Left colon (tissue), 2 donors: ENCODE measurements at places on chromosomes 5 and 9. TPM values are rescaled to one million over a fixed set of nuclear protein-coding genes. Genes with fewer than 3 reads are reported as not detected.

- DNase-seq, result no peak
Measured at GRCh38 chr5:10454591-10455276, 13.1 kb downstream of the ROPN1L start.

DNM1 gene
- 7.8 TPM for total RNA-seq

LCN6 gene
- total RNA-seq, result 1.0 TPM

PCDHGC5 gene
- 0.76 TPM for total RNA-seq

GRCh38 chr5:177349762-177350161 lies 1.7 kb downstream of the LMAN2 start:
- no peak for DNase-seq

COL15A1 gene
- total RNA-seq, result 9.5 TPM

DNA sequence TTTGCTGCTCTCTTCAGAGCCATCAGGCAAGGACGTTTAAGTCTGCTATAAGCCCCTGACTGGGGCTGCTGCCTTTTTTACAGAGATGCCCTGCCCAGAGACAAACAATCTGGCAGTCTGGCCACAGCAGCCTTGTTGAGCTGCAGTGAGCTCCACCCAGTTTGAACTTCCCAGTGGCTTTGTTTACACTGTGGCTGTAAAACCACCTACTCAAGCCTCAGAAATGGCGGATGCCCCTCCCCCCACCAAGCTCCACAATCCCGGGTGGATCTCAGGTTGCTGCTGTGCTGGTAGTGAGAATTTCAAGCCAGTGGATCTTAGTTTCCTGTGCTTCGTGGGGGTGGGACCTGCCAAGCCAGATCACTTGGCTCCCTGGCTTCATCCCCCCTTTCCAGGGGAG lies 59.7 kb upstream of the SNCAIP start:
- DNase-seq, result peak; percentile 68

ZNF454 gene
- total RNA-seq, result 1.3 TPM

GRCh38 chr9:25964239-25964638 lies 286.0 kb upstream of the TUSC1 start:
- DNase-seq, result no peak

- DNase-seq, result no peak
Measured at GRCh38 chr9:84827216-84827765, 157.8 kb downstream of the NTRK2 start.

- DNase-seq, result no peak
Measured at GRCh38 chr5:34611464-34612415, 44.4 kb upstream of the RAI14 start.

GABRA1 gene
- not detected for total RNA-seq

DNA sequence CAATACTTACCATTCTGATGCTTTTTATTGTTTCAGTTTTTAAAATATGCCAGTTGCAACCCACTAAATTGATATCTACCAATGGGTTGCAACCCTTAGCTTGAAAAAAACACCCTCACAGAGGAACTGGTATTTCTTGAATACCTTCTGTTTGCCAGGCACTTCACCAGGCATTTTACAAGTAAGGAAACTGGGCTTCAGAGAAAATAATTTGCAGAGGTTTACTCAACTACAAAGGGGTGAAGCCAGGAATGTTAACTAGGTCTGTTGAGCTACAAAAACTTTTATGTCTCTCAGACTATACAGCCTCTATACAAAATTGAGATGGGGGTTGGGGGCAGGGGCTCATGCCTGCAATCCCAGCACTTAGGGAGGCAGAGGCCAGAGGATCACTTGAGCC lies 65.0 kb downstream of the STX17 start:
- no peak for DNase-seq

GRCh38 chr5:10320793-10321192 lies 13.1 kb upstream of the CMBL start:
- DNase-seq, result no peak

GRCh38 chr5:60529001-60529400 lies 171.0 kb downstream of the DEPDC1B start:
- DNase-seq, result no peak

DNA sequence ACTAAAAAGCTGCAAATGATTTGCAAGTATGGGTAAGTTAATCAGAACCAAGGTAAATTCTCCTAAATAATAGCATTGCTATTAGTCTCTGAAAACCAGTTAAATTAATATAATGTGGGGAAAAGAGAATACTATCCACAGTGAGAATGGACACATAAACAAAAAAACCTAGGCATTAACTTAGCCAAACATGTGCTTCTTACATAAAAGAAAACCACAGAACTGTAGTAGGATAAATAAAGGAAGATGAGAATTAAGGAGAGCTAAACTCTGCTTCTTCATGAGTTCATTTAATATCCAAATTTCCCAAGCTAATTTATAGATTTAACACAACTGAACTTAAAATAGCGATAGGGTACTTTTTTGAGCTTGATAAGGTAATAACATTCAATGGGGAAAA lies 31.8 kb downstream of the ABCA1 start:
- DNase-seq, result no peak

PDZD2 gene
- total RNA-seq, result 1.6 TPM

DNA sequence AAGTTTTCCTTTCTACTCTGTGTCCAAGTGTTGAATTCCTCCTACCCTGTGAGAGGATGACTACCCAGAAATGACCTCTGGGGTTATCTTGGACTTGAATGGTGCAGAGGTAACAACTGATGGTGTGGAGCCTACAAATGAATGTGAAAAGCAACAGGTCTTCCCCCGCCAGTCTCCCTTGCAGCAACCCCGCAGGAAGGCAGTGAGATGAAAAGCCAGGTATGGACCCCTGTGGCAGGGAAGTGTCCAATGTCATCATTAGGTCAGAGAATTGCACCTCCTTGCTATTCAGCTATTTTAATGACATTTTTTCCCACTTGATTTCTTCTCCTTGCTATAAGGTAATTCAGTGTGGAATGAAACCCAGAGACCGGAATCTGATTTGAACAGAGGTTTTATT lies 58.5 kb downstream of the MAT2B start:
- DNase-seq, result no peak

DNA sequence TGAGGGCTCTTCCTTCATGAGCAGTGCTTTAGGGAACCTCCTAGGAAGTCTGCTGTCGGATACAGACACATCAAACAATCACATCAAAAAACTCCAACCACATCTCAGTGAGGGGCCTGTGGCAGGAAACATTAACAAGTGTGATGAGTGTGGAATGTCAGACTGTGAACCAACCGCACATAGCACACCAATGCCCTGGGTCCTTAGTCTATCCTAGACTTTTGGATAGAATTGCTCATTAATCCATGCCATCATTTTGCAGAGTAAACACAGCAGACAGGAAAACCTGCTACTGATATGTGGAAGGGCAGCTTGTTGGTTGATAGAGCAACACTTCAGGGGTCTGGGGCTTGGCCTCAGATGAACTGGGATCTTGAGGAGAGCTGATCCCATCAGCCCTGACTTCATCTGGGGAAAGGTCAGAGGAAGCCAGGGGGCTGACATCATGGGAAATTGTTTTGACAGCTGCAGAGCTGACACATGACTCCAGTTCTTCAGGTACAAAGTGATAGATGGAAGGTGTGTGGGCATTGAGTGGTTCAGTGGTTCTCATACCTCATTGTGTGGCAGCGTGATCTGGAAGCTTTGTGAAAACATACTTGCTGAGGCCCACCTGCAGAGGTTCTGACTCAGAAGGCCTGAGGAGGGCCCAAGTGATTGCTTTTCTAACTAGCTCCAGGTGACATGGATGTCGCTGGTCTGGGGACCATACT lies 193.3 kb downstream of the DIRAS2 start:
- no peak for DNase-seq

CDC20B gene
- total RNA-seq, result not detected

PRKAA1 gene
- total RNA-seq, result 95.4 TPM

GRCh38 chr9:92709954-92710353 lies 40.0 kb upstream of the IPPK start:
- DNase-seq, result peak; percentile 14

GRCh38 chr5:51652980-51653379 lies 269.7 kb downstream of the ISL1 start:
- no peak for DNase-seq

DNA sequence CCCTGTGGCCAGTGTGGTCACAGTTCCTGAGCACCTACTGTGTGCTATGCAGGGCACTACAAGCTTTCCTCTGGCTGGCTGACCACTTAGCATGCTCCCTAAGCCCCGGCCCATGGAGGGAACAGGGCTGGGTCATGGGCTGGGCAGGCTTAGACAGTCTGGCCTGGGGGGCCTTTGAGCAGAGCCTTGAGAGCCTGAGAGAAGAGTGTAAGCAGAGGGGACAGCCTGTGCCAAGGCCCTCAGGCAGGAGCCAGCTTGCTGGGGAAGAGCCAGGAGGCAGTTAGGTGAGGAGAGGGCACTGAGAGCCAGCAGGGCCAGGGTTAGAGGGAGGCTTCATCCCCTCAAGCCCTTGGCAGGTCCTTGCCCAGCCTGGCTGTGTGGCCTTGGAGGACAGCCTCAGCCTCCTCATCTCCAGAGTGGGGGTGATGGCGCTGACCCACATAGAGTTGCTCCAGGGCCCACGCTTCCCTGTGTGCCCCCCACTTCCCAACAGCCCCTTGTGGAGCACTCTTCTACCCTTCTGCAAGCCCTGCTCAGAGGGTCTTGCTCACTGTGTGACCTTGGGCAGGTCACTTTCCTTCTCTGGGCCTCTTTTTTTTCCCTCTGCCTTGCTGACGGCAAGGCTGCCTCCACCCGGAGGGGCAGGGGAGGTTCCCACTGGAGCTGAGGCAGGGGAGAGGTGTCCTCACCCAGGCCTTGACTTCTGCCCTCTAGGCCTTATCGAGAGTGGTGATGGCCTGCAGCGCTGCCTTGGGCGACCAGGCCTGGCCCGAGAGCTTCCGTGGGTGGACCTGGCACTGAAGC lies 107.1 kb downstream of the PHF2 start:
- peak; percentile 16 for DNase-seq

DNA sequence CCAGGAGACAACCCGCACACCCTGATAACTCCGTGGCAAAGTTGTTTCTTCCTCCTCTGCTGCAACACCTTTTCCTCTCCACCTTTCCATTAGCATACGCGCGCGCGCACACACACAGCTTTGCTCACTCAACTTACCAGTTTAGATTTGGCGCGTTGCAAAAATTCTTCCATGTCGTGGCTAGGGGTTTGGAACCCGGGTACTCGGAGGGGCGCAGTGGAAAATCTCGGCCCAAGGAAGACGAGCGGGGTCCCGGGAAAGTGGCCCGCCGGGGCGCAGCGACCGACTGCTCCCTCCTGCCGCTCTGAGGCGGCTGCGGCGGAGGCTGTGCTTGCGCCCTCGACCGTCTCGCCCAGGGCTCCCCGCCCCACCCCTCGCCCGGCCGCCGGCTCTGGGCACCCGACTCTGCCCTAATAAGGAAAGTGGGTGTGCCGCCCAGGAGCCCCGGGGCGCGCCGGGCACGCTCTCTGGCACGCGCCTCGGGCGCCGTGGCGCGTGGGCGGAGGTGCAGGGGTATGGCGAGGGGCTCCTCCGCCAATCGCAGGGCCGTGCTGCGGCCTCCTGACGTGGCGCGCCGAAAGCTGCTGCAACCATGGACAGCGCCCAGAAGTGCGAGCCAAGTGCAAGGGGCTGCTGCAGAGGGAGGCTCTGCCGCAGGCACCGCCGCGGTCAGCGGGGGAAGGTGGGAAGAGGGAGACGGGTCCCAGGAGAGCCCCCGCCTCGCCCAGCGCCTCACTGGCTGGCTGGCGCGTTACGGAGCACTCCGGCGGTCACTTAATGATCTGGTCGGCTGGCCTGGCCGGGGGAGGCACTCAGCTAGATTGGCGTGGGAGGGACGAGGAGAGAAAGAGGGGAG lies at the start of gene PRUNE2:
Gene PRUNE2, minus strand, starts transcription at position 324 of the 856 bp plus-strand sequence. Its CDS starts 151 bp downstream, at position 173.
- DNase-seq, result peak; percentile 86

DNA sequence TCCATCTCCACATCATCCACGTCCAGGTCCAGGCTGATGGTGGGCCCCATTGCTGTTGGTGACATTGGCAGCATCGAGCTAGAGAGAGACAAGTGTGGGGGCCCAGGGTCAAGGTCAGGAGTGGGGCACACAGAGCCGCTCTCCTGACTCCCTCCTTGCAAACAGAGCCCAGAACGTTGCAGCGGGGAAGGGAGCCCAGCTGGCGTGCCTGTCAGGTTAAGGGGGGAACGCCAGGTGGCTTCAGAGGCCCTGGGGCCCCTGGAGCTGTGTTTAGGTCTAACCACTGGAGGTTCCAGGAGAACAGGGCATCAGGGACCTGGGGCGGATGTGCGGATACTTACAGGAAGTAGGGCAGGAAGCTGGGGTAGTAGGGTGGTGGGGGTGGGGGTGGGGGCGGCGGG lies 7.5 kb downstream of the RNF44 start:
- peak; percentile 35 for DNase-seq

PFN3 gene
- not detected for total RNA-seq

DNA sequence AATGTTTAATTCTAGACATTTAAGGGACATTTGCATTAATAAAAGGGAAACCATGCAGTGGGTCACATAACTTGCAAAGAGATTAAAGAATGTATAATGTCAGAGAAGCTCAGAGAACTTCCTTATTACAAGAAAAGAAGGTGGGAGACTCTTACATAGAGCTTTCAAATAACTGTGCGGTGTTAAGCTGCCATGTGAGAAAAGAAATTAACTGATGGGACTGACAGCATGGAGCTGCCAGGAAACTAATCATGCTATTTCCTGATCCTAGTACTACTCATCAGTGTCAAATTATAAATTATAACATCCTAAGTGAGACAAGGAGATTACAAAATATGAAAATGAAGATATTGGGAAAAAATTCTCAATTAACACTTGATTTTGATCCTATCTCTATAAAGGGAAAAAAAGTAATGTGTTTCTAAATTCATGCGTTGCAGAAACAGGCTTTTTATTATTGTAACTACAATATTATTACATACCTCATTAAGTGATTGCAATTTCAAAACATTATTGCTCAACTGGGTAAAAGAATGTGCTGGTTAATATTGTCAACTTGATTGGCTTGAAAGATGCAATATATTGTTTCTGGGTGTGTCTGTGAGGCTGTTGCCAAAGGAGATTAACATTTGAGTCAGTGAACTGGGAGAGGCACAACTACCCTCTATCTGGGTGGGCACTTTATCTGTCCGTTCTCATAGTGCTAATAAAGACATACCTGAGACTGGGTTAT lies 609.5 kb upstream of the NUDT12 start:
- DNase-seq, result no peak

GRCh38 chr9:95463148-95464060 lies 53.4 kb downstream of the PTCH1 start:
- no peak for DNase-seq

PCDHA3 gene
- 0.06 TPM for total RNA-seq

- DNase-seq, result no peak
Measured at GRCh38 chr5:125049721-125050702, 303.6 kb upstream of the ZNF608 start.

LCN2 gene
- 12.3 TPM for total RNA-seq

GRCh38 chr5:36607838-36608783 lies 1.7 kb downstream of the SLC1A3 start:
- DNase-seq, result no peak

NEUROG1 gene
- total RNA-seq, result not detected

RELL2 gene
- total RNA-seq, result 2.9 TPM

APBA1 gene
- 14.4 TPM for total RNA-seq
